ENCODE measurements at places on chromosomes 2 and 18.

- DNase-seq = no peak
Measured at GRCh38 chr2:205765151-205765550, 82.8 kb downstream of the NRP2 start.

- no peak for DNase-seq
Measured at GRCh38 chr2:222859786-222860612, 837 bp upstream of the ACSL3 start.

GRCh38 chr2:10717628-10718027 lies 3.8 kb upstream of the ATP6V1C2 start:
- no peak for DNase-seq

GRCh38 chr2:5250482-5250881 lies 441.7 kb upstream of the SOX11 start:
- no peak for DNase-seq

DNA sequence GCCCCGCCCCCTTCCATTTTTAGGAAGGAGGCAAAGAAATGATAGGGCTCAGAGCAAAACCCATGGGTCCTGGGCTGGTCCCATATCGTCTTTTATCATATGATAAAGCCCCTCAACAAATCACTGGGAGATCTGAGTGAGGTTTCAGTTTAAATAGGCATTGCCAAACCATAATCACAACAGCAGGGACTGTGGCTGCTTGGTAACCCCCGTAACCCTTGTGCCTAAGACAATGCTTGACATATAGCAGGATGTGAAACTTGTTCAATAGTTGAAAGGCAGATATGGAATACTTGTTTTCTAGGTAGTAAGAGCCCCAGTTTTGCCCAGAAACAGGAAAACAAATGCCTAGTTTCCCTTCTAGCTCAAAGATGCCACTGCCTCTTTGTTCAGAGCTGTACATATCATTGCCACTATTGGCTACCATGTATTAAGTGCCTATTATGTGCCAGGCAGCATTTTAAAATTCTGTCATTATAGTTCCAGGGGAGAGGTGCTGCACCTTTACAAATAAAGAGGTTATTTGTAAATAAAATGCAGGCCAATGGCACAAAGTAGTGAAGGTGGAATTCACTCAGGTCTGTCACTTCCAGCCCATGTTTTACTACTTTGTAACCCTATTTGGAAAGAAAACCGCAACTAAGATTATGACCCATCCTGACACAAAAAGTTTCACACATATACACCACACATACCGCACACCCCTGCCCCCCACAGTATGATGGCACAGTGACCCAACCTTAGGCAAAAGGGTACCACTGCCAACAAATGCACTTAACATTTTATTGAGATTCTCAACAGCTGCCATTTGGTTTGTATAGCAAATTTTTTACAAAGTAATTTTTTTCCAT lies 14.2 kb downstream of the NAGK start:
- DNase-seq = no peak

- no peak for DNase-seq
Measured at GRCh38 chr2:128468186-128468920, 149.7 kb upstream of the HS6ST1 start.

DNA sequence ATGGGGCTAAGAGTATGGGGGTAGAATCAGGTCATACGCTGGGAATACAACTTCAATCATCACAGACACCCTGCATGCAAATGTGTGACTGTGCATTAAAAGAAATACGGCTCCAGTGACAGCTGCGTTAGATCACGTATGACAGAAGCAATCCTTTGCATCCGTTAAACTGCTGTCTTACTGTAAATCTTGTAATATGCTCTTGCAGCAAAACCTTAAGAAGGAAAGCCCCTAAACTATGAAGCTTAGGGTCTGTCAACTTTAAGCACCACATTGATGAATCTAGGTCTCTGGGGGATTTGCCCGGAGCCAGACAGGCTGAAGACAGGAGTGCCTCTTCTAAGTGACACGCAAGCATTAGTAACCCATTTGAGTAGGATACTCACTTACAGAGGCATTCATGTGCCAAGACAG lies 84.7 kb upstream of the EML6 start:
- DNase-seq = no peak

DNA sequence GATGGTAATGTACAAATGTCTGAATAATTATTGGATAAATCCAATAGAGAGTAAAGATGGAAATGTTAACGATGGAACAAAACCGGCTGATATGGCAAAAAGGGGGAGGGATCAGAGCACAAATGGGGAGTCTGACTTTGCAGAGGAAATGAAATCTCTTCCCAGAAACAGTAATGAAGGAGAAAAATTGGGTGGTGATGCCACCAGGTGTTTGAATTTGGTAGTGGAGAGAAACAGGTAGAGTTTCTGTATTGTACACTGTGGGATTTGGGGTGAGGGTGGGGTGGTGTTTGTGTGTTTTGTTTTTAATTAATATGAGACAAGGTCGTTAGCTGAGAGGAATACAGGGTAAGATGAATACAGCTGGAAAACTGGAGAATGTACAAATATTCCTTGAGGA lies 20.4 kb upstream of the XDH start:
- no peak for DNase-seq

DNA sequence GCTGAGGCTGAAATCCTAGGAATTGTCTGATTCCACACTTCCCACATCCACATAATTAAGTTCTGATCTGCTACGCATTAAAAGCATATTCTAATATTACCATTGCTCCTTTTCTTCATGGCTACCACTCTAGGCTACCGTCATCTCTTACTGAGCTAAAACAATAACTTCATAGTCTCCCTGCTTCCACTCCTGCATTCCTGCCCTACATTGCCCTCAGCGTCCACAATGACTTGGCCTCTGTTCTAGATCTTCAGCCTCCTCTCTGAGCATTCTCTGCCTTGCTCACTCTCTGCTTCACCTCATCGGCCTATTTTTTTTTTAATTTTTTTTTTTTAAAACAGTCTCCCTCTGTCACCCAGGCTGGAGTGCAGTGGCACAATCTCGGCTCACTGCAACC lies 15.8 kb upstream of the TLK1 start:
- no peak for DNase-seq

DNA sequence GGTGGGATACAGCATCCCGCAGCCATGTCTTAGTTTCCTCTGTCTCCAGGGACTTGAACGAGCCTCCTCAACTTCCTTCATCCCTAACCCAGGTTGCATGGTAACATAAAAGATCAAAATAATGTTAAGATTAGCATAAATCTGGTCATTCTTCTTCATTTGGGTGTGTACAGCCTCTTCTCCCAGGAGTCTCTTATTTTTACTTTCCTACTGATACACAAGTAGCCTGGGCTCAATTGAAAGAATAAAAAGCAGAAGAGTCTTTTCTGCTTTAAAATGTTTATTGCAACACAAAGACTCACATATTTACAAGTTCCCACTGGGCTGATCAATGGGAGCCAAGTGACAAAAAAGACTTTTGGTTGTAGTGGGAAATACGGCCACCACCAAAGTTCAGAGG lies 137.9 kb upstream of the PID1 start:
- no peak for DNase-seq
